ENCODE measurements at places on chromosomes 1 and 21. TPM values are rescaled to one million over a fixed set of nuclear protein-coding genes. Genes with fewer than 3 reads are reported as not detected.

NBPF19 gene
- polyA plus RNA-seq, result 2.8 TPM

PIGP gene
- polyA plus RNA-seq, result 33.4 TPM

ATP1A2 gene
- 29.5 TPM for polyA plus RNA-seq

VHLL gene
- not detected for polyA plus RNA-seq

S1PR1 gene
- 60.6 TPM for polyA plus RNA-seq

S100A7 gene
- polyA plus RNA-seq, result not detected

GBP6 gene
- polyA plus RNA-seq, result 0.03 TPM

AIRE gene
- polyA plus RNA-seq, result not detected

S100A2 gene
- 5.1 TPM for polyA plus RNA-seq
